ENCODE measurements at places on chromosomes 3 and 15.

GRCh38 chr3:71166339-71167240, 416.9 kb downstream of the FOXP1 start:
- DNase-seq = no peak

DNA sequence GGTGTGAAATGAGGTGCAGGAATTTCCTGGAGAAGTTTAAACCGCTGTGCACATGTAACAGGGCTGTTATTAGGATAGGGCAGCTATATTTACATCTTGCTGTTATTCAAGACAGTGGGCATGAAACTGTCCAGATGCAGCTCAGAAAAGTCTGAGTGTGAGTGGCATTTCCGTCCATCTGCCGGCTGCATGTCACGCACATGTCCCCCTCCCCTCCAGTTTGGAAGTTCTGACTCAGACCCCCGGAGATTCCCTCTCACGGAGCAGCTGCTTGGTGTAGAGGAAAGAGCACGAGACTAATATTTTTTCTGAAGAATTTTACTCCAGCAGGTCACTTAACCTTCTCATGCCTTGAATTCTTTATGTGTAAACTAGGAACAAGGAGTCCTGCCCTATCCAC, 69.8 kb downstream of the FEM1B start:
- no peak for DNase-seq

DNA sequence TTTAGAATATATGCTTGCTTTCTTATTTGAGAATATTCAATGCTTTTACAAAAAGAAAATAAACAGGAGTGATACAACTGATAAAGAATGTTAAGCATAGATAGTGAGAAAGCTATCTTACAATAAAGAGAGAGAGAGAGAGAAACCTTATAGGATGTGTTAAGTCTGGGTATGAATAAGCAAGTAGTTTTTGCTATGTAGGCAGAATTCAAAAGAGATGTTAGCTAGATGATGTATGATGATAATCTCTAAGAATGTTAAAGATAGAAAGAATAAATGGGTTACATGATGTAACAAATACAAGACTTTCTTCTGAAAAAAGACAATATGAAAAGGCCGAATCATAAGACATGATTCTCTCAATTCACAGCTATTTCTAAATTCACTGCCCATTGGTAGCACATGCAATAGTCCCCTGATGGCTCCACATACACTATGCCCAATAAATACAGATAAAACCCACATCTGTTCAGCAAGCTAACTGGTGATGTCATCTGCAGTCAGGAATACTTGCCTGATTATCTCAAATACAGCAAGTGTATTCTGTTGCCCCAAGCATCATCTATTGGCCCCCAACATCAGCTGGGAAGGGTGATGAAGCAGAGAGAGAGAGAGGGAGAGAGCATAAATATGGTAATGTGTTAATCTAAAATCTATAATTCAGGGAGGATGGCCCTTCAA, 169.2 kb upstream of the LYSMD4 start:
- DNase-seq = no peak

DNA sequence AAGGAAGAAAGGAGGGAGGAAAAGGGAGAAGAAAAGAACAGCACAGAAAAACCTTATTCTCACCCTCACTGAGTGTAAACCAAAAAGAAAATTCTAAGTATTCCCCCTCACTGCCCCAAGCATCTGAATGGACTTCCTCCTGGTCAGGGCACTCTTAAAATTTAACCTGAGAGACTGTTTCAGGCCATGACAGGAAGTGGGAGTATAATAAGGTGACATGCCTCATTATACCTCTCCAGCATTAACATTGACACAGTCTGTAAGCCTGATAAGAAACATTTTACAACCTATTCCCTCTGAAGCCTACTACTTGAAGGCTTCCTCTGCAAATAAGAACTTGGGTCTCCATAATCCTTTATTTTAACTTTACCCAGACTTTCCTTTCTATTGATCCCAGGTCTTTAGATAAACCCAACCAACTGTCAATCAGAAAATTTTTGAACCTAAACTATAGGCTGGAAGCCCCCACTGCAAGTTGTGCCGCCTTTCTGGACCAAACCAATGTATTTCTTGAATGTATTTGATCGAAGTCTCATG, 41.7 kb downstream of the SLCO2A1 start:
- DNase-seq = no peak

DNA sequence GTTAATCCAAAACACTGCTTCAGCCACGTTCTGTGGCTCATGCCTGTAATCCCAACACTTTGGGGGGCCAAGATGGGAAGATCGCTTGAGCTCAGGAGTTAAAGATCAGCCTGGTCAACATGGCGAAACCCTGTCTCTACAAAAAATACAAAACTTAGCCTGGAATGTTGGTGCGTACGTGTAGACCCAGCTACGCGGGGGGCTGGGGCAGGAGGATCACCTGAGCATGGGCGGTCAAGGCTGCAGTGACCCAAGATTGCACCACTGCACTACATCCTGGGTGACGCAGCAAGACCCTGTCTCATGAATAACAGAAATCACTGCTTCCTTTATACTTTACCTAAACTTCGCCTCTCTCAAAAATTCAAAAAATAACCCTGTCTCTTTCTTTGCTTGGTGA, 1325.0 kb upstream of the CADM2 start:
- no peak for DNase-seq

GRCh38 chr3:94127115-94127514, 64.3 kb downstream of the NSUN3 start:
- DNase-seq = no peak

DNA sequence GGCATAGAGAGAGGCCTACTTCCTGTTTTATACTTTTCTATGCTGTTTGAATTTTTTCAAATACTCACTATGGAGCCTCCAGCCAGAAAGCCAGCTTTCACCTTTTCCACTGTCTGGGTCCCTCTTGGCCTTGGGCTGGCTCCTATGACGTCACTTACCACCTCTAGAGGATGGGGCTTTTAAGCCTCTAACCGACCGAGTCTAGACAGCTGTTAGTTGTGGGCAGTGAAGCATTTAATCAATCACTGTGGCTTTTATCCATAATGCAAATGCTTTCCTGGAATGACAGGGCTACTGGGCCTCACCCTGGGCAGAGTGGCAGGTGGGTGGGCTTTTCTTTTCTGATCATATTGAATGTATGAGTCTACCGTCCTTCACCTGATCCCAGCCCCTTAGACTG, 61.9 kb downstream of the LRRK1 start:
- DNase-seq = no peak

DNA sequence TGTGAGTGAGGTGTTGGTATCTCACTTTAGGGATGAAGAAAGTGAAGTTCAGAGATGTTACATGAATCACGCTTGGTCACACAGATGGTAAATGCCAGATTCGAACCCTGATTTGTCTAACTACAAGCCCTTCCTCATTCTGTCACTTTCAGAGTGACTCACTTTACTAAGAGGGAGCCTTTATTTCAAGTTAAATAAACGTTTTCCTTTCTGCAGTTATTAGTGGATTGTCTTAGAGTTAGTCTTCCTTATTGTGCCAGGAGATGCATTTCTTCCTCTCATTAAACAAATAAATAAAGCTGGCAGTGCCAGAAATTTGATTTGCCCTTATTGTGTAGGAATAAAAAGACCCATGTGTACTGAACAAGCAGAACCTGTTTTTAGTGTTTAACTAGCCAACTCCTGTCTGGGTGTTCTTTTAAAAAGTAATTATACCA, 162.5 kb downstream of the AKAP13 start:
- DNase-seq = no peak

- DNase-seq = no peak
These were observed 127.4 kb downstream of the B3GALNT1 start for GRCh38 chr3:160977773-160978172.
